ENCODE measurements at places on chromosomes 13 and 19.

DNA sequence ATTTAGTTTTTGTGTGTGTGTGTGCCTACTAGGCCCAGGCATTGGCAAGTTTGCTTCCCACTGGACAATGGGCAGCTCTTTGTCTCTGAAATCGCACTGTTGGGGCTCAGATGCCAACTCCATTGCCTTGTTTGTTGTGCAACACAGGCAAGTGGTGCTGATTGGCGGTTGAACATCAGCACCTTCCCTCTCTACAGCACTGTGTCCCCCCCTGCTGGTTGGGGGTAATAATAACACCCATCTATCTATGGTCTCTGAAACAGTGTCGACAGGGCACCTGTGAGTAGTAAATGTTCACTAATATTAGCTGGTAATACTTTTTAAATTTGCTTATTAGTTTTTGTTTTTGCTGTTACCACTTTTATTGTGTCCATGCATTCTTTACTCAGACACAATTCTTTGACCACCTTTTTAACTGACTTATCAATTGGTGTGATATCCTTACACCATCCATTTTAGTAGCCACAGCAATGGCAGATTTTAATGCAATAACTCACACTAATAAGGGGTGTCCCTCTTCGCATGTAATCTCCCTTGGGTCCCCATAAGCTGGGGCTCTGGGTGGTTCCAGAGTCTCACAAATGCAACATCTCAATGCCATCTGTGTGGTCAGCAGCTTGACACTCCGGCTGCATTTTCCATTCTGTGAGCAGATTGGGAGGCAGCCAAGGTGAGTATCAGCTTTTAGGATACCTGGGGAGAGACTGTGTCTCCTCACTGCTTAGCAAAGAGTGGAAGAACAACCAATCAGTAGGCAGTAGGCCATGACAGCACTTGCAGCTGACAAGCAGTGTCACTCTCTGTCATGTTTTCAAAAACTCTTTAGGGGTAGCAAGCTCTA is 47.7 kb upstream of the UQCRFS1 start:
- DNase-seq: peak; percentile 17

DNA sequence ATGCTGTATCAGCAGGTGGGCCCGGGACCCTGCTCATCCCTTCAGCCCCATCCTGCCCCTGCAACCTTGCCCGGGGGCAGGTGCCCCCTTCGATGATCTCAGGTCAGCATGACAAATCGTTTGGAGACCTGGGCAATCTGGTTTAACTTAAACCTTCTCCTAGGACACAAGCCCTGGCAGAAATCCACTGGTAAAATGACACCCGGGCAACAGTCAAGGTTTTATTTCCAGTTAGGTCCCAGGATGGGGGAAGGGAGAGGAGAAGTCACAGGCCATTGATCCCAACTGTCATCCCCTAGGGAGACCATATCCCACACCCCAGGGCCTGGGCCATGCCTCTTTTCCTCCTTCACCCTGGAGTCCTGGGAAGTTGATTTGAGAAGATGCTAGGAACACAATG is 1.8 kb upstream of the PLIN5 start:
- DNase-seq: no peak

GRCh38 chr13:58592786-58593185 is 961.2 kb downstream of the PCDH17 start:
- no peak for DNase-seq

DNA sequence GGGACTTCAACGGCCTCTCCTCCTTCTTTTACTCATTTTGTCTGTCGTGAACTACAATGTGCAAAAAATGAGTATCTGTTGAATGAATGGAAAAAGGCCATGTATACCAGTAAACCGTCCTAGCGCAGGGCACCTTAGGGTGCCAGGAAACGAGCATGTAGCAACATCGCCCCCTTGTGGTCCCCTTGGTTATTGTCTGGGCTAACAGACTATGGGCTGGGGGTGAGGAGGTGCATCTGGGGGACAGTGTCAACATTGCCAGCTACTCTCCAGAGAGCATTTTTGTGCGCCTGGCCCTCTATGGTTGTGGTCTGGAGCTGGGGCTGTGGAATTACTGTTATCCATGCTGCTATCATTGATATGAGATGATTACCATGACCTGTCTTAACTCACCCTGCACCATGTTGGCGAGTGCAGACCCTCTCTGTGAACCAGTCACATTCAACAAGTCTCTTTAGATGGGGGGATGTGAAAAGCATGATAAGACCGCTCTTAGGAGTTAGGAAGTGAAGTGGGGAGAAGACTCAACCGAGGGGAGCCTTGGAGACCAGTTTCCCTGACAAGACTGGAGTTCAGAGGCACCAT is 22.8 kb upstream of the SIGLEC11 start:
- DNase-seq: peak; percentile 52

- peak; percentile 5 for DNase-seq
These were observed 506.7 kb upstream of the PCDH9 start for GRCh38 chr13:67736646-67737420.
